ENCODE measurements at places on chromosomes 12 and 14.

- peak; percentile 6 for DNase-seq
Measured at GRCh38 chr14:105748204-105748578, 221.8 kb downstream of the TMEM121 start.

GRCh38 chr14:99531251-99532096, 50.3 kb downstream of the CCNK start:
- DNase-seq = peak; percentile 75

DNA sequence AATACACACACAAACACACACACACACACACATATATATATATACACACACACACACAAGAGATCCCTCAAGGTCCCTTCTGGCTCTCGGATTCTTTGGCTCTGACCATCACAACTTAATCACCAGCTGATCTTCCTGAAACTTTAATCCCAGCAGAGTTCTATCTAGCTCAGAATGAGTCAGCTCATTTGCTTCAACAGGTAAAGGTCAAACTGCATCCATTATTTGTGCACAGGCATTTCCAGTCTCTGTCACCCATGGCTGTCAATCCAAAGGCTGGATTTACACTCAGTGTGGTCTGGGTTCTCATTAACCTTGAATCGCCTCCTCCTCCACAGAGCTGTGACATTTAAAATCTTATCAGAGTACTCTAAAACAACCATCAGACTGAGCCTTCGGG, 113.3 kb upstream of the TMPO start:
- no peak for DNase-seq

- peak; percentile 64 for DNase-seq
Measured at GRCh38 chr12:67649570-67650387, 1.2 kb downstream of the DYRK2 start.

DNA sequence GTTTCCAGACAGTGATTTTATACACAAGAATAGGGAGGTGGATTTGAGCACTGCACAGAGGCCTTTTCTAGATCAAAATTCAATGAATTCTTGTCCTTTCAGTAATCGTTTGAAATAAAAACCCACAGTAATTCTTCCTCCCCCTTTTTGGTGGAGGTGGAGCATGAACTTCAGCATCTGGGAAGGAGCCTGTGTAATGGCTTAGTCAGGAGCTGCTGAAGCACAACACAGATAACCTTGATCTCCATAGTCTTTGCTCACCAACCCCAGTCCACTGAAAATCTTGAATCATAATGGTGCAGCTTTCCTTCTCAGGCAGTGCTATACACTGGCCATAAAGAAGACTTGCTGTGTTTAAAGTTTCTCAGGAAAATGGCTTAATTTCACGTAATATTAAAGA, 6.4 kb upstream of the TBPL2 start:
- peak; percentile 42 for DNase-seq

DNA sequence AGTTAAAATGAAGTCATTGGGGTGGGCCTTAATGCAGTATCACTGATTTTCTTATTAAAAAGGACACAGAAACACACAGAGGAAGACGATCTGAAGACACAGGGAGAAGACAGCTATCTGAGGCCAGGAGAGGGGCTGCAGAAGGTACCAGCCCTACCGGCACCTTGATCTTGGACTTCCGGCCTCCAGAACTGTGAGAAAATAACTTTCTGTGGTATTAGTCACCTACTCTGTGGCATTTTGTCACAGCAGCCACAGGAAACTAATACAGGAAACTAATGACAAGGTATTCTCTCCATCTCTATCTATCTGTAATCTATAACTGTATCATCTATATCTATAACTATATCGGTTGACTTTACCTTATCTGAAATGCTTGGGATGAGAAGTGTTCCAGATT, 1149.5 kb downstream of the BCL11B start:
- no peak for DNase-seq

DNA sequence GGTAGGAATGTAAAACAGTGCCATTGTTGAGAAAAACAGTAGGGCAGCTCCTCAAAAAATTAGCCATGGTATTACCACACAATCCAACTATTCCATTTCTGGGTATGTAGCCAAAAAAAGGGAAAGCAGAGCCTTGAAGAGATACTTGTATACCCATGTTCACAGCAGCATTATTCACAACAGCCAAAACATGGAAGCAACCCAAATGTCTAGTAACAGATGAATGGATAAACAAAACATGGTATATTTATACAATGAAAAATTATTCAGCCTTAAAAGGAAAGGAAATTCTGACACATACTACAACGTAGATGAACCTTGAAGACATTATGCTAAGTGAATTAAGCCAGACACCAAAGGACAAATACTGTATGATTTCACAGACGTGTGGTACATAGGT, 67.6 kb upstream of the GNG2 start:
- DNase-seq = peak; percentile 75

- peak; percentile 67 for DNase-seq
Measured at GRCh38 chr12:57133013-57133569, 4.8 kb downstream of the LRP1 start.

- peak; percentile 80 for DNase-seq
Measured at GRCh38 chr14:68307790-68308168, 485.1 kb downstream of the ZFP36L1 start.

DNA sequence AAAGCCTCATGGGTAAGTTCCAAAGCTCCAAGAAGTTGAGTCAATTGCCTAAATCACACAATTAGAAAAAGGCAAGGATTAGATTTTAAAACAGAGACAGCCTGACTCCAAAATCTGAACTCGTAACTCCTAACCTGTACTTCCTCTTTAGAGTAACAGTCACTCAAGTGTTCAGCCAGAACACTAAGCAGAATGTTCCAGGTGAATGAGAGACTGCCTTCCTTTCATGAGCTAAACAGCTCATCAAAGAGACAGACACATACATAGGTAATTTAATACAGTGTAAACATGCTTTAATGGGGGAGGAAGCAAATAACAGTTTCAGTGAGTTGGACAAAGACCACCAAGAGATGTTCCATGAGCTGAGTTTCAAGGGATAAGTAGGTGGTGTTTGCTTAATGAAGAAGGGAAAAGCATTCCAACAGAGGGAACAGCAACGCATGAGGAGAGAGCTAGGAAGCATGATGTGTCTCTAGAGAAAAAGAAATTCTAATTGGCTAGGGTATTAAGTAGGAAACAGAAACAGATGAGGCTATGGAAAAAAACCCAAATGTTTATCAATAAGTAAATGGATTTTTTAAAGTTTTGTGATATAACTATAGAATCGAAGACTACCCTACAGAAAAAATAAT, 403.9 kb downstream of the MED13L start:
- DNase-seq = no peak

GRCh38 chr14:61753631-61754030, 8.6 kb upstream of the SNAPC1 start:
- no peak for DNase-seq

- DNase-seq = no peak
Measured at GRCh38 chr14:77143071-77143470, 1.5 kb upstream of the ZDHHC22 start.

DNA sequence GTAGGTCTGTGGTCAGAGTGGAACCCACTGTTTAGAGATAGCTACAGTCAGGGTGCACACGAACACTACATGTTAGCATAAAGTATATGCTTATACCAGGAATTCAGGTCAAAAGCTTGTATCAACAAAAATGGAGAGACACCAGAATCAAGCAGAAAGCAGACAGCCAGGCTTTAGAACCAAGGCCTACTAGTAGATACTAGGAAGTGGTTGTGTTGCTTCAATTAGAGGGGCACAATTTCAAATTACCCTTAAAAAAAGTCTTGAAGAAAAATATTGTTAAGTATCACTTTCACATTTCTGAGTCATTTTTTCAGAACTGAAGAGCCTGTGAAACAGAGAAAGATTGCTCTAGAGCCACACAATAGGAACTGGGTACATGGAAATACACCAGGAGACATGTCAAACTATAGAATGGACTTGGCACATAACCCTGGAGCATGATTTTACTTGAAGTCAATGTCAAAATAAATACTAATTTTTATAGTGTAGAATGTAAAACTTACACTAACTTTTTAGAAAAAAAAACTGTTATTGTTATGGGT, 41.6 kb downstream of the LRRC9 start:
- no peak for DNase-seq

DNA sequence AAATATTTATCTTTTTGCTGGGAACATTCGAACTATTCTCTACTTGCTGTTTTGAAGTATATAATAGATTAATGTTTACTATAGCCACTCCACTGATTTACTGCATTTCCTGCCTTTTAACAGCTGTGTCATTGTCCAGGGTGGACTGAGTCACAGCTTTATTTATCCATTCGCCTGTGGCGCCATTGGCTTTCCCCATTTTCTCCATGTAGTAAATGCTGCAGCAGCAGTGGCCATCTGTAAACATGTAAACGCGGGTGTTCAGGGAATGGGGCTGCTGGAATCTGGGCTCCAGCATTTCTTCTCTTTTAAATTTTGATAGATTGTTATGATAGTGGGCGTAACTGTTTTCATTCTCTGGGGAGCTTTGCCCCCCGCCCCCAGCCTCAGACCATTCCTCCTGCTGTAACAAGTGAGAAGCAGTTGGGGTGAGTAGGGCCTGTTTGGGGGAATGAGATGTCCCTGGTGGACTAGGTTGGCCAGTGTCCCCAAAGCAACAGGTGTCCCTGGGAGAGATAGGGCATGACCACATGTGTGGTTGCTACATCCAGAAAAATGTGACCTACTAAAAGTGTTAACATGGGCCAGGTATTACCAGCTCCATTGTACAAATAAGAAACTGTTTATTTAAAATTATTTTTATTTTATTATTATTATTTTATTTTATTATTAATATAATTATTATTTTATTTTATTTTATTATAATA, 32.9 kb downstream of the RIN3 start:
- no peak for DNase-seq

DNA sequence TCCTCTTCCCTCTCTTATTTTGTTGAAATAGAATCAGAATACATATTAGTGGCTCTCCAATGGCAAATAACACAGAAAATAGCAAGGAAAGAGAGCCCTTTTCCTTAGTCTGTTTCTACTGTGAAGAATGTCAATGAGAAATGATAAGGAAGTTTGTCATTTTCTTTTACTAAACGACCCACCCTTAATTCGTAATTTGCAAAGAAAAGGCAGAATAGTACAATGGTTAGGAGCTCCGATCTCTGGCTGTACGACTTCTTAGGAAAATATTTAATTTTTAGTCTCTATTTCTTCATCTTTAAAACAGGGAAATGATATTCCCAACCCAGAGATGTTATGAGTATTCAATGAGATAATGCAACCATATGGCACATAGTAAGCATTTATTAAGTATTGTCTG, 6.0 kb downstream of the PAX9 start:
- no peak for DNase-seq

GRCh38 chr12:111268738-111269572, 99.9 kb downstream of the PHETA1 start:
- peak; percentile 3 for DNase-seq

- DNase-seq = peak; percentile 14
Measured at GRCh38 chr12:6471989-6472360, 1.5 kb upstream of the VAMP1 start.

GRCh38 chr12:130876297-130876696, 4.4 kb downstream of the RAN start:
- no peak for DNase-seq

DNA sequence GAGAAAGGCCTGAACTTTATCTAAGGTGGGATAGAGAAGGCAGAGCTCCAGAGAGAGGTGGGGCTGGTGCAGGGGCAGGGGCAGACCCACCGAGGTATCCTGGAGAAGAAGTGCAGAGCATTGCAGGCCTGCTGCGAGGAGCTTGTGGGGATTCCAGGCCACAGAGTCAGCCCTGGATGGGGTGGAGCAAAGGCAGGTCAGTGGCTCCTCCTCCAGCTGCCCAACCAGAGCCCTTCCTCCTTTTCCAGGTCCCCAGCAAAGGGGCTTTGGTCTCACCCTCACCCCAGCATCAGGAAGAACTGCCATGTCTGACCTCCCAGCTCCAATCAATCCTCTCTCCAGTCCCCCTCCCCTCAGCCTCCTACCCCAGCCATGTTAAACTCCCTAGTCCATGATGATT, 19.8 kb upstream of the ZNF740 start:
- no peak for DNase-seq

DNA sequence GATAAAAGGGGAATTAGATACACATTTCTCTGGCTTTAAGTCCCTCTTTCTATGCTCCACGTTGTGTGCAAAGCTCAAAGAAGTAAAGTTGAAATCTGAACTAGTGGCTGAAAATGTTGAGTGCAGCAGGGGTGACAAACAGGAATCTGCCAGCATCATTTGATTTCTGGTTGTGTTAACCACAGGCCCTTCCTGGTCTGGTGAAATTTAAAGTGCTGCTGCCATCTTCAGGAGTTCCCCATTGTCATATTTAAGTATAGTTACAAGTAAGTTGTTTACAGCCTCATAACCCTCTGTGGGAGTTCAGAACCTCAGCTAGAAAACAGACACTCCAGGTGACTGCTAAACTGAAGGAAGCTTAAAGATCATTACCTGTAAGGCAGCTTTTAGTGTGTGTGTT, 90.9 kb upstream of the CCDC196 start:
- no peak for DNase-seq

GRCh38 chr12:82008251-82008650, 249.1 kb upstream of the PPFIA2 start:
- no peak for DNase-seq

- DNase-seq = no peak
Measured at GRCh38 chr12:123388951-123389559, 5.1 kb downstream of the KMT5A start.

DNA sequence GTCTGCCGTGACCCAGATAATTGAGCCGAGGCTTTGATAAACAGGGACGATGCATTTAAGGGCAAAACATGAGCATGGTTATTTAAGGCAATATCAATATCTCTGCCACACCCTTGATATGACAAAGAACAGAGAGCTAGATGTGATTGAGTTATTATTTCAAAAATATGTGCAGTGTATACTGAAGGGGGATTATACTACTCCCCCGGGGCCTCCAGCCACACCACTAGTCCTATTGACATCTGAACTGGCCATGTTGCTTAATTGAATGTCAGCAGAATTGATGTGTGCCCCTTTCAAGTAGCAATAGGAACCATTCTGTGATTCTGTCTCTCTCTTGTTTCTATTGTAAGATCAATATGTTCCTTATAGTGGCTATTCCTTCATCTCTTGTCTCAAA, 794.8 kb upstream of the SEL1L start:
- DNase-seq = no peak

DNA sequence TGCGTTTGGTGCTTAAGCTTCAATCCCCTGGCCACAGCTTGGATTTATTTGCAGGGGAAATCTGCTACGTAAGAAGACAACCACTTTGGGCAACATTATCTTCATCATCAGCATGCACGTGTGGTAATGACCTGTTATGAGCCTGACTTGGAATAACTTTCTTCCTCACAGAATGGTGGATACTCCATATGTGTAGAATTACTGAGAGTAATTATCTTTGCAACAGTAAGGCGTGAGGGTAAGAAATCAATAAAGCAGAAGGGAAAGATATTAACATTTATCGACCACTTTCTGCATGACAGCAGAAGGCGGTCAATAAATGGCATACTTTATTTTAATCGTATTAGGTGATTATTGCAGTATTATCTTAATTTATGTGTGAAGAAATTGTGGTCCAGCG, 152.7 kb downstream of the RGS6 start:
- no peak for DNase-seq
